Prostate gland (tissue), 2 donors: ENCODE measurements at places on chromosomes 2 and 18.

DNA sequence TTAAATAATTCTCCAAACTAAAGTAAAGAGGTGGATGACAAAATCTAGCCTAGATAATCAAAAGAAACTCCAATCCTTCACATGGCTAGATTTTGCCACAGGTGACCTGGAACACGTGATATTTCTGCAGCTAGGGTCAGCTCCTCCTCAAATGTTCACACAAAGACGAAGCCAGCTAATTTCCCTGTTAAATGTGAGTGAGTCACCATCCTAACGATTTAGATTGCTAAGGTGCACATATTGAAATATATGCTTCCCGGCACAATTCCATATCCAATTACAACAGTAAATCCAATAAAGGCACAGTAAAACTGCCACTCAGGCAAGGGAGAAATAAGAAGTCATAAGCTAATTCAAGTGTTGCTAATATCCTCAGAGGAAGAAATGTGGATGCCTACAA is 28.7 kb downstream of the IKZF2 start:
- no peak for DNase-seq

- no peak for DNase-seq
Observed at GRCh38 chr2:239136203-239136602, 264.6 kb downstream of the HDAC4 start.

GRCh38 chr2:6641956-6642355 is 223.8 kb downstream of the CMPK2 start:
- DNase-seq: no peak

DNA sequence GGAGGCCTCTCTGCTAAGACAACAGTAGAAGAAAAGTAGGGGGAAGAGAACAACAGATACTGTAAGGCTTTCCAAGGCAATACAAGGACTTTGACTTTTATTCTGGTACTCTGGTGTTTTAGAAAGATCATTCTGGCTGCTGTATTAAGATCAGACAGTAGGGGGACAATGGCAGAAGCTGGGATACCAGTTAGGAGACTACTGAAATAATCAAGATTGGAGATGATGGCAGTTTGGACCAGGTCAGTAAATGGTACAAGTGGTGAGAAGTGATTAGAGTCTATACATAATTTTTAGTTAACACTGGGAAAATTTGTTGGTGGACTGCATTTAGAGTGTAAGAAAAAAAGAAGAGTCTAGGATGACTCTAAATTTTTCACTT is 139.7 kb downstream of the ROCK1 start:
- DNase-seq: no peak

GRCh38 chr2:192414794-192415193 is 220.1 kb upstream of the TMEFF2 start:
- no peak for DNase-seq

GRCh38 chr18:2354292-2354691 is 217.0 kb downstream of the METTL4 start:
- no peak for DNase-seq
